Stimulated activated CD8-positive, alpha-beta memory T cell treated with anti-CD3 and anti-CD28 coated beads, Interleukin-2, amount 100 ng/mL, for 1 hour (primary cell): ENCODE measurements at places on chromosomes 12 and 14.

GRCh38 chr12:54173906-54174471 lies 14.8 kb downstream of the SMUG1 start:
- no peak for DNase-seq

DNA sequence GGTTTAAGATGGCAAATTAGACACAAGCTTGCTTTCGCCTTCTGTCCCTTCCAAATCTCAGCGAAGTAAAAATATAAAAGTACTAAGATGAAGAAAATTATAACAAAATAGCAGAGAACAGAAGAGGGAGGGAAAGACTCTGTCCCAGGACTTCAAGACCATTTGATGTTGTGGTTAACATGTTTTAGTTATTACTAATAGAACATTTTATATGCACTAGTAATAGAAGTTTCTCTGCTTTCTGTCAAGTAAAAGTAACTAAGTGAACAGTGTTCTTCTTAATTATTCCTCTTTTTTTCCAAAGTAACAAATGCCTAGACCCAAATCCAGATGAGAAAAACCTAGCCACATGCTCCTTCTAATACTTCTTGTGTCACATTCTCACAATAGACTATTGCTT lies 85.1 kb upstream of the DAAM1 start:
- DNase-seq, result no peak

DNA sequence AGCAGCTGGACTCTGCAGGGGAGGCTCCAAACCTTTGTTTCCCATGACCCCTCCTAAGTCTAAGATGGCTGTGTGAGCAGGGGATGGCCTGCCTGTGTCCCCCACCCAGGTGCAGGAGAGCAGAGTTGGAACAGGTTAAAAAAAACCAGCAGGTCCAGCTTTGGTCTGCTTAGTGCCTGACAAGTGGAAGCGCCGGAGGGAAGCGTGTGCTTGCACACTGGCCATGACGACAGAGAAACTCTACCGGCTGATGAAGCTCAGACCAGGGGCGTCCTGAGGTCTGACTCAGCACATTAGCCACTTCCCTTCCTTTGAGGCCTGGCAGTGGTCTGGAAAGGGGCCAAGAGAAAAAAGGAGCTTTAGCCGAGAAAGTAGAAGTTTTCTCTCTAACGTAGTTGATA lies 280.1 kb downstream of the VRK1 start:
- no peak for DNase-seq

DNA sequence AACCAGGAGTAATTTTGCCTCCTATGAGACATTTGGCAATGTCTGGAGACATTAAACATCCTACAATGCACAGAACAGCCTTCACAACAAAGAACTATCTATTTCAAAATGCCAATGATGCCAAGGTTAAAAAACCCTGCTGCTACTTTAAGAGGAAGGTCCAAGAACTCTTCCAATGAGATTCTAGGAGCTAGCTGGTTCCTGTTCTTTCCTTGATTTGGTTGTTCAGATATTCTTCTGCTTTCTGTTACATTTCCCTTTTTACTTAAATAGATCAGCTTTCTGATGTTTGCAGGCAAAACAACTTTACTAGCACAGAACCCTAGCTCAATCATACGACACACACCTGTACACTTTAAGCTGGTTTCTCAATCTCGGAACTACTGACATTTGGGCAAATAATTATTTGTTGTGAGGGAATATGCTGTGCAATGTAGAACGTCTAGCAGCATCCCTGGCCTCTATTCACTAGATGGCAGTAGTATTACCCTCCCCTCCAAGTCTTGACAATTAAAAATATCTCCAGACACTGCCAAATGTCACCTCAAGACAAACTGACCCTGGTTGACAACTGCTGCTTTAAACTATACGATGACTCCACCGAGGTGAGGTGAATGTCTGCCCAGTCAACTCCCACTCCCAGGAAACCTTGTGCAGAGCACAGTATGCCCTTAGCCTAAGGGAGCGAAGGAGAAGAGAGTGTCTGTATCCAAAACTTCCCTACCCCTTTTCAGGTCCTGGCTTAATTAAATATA lies 4.4 kb downstream of the BLTP3B start:
- no peak for DNase-seq

DNA sequence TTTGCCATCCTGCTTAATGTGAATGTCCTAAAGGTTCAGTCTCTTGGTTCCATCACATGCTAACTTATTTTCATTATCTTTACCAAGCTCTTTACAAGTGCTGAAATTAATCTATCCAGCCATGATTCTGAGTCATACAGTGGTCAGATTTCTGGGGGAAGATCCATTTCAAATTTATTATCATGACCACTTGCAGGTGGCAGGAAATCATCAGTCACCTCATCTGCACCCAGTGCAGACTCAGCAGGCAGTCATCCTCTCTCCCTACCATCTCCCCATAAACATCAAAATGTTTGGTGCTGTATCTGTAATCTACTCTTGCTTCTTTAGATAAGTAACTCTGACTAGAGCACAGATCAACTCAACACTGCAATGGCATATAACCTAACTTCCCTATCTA lies 23.5 kb downstream of the ATG14 start:
- DNase-seq, result no peak

GRCh38 chr14:98725191-98725590 lies 546.8 kb downstream of the BCL11B start:
- DNase-seq, result no peak

DNA sequence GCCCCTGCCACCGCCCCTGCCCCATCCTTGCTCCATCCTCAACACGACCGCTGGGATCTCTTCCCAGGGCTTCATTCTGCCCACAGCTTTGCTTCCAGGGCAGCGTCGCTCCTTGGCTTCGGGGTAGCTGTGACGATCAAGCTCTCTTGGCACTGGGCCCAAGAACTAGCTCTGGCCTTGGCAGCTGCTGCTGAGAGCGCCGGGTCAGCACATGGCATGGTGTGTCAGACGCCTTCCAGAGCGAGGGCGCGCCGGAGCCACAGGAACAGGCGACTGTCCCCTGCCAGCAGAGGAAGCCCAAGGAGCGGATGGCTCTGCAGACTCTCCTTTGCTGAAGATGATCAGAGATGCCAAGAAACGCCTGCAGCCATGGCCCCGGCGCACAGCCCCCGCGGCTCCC lies 15.9 kb downstream of the RAB35 start:
- no peak for DNase-seq

DNA sequence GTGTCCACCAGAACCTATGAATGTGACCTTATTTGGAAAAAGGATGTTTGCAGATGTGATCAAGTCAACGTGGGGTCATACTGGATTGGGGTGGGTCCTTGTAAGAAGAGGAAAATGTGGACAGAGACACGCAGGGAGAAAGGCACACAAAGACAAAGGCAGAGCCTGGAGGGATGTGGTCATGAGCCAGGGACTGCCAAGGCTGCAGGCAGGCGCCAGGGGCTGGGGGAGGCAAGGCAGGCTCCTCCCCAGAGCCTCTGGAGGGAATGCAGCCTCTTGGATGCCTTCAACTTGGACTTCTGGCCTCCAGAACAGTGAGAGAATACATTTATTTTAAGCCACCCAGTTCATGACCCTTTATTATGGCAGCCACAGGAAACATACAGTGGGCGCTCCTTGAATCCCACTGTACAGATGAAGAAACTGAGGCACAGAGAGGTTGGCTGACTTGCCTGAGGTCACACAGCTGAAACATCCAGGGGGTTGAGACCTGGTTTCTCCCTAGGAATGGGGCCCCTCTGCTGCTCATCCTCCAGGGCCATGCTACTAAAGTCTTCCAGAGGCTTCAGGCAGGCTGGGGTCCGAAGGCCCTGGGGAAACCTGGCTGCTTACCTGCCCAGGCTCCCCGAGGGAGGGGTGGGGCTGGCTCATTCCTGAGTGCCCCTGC lies 99.7 kb downstream of the RFLNA start:
- no peak for DNase-seq

DNA sequence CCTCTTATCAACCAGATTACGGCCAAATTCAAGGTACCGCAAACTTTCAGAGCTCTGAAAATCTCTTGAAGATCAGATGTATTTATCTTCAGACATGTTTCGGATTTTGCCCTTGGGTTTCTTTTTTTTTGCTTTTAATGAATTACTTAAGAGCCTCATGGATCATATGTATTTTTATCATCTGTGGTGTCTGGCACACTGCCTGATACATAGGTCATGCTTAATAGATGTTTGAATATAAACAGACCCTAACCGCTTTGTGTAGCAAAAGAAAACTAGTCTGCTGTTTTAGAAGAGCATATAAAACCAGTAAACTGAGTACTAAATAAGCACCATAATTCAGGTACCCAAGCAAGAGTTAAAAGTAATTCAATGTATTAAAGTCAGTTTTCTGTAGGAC lies 20.1 kb upstream of the TBK1 start:
- no peak for DNase-seq

DNA sequence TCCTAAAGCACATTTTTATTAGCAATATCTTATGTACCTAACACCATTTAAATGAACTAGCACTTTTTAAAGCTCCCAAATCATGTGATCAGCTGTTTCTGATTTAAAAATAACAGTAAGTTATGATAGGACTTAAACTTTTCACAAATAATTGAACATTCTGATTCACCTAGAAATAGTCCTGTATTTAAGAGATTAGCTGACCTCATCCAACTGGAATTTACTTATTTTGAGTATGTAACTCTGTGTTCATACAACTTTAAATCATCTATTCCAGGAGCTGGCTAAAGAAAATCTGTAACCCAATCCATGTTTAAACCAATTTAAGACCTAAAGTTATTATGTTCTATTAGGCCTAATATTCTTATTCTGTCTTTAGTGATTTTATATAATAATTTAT lies 184.3 kb downstream of the CCDC91 start:
- no peak for DNase-seq

- no peak for DNase-seq
These were observed 201.0 kb upstream of the AMIGO2 start for GRCh38 chr12:47280543-47281300.

- no peak for DNase-seq
These were observed 352.6 kb downstream of the VRK1 start for GRCh38 chr14:97149775-97150174.

DNA sequence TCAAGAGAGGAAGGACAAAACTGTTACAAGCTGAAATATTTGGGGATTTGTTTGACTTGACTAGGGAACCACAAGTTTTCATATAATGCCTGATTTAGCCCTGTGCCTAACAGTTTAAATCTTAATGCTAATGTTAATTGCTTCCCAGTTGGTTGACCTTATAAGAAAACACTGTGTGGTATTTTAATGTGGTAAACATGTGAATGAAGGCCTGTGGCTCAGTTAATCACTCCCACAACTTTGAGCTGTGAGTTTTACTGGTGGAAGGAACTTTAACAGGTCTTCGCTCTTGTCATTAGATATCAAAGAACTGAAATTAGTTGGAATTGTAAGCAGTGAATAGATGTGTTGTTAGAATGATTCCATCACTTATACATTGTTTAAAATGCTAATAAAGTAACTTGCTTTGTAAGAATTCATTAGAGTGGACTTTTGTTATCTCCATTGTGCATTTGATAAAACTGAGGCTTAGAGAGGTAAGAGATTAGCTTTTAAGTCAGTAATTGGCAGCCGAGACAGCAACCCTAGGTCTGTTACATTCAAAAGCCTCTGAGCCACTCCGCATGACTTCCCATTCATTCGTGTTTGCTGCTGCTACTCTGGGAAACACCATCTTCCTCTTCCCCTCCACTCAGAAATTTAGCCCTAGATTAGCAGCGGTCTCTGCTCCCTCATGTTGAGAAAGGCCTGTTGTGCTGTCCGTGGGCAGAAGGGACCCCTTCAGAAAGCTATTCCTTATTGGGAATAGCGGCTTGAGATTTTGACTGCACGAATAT lies 1.0 kb upstream of the TBK1 start:
- no peak for DNase-seq

DNA sequence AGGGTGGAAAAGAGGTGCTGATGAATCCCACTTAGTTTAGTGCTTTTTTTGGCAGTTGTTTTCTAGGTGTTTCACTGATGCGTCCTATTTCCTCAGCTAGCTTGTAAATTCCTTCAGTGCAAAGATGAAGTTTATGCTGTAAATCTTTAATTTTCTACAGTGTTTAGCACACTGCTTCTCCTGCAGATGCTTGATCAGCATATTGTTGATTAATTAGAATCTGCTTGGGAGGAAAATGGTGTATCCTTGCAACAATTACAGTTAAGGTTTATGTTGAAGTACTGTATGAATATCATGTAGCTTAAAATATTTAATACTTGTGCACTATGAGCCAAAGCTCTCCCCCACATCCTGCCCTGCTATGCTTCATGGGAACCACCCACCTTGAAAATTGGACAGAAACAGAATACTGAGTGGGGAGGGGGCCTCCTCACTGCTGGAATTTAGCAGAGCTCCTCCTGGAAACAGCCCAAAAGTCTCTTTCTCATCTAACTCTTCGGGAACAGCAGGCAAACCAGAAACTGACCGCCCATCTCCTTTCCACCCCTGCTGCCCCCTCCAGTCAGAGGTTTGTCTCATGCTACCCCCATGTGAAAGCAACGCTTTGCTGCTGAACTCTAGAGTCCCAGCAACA lies 20.3 kb upstream of the DHRS4 start:
- DNase-seq, result no peak

DNA sequence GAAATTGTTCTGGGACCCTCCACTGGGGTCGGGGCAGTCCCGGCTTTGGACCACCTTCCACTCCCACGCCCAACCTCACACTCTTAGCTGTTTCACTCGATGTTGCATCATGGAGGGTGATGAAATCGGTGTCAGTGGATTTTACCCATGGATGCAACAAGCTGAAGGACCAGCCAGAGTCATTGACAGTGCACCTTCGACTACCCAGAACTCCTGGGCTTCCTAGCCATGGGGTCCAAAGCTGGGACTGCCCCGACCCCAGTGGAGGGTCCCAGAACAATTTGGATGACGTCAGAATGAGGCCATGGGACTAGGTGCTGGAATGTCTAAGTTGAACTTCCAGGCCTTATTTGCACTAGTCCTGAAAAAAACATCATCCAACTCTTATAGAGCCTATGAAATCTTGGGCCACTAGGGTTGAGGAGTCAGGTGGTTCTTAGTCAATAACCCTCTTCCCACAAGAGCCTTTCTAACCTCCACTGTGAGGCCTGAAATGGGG lies 882 bp upstream of the IL23A start:
- no peak for DNase-seq

GRCh38 chr12:57309420-57309819 lies 58.4 kb upstream of the STAC3 start:
- no peak for DNase-seq

GRCh38 chr12:47079981-47080724 lies 394 bp upstream of the AMIGO2 start:
- DNase-seq, result no peak

DNA sequence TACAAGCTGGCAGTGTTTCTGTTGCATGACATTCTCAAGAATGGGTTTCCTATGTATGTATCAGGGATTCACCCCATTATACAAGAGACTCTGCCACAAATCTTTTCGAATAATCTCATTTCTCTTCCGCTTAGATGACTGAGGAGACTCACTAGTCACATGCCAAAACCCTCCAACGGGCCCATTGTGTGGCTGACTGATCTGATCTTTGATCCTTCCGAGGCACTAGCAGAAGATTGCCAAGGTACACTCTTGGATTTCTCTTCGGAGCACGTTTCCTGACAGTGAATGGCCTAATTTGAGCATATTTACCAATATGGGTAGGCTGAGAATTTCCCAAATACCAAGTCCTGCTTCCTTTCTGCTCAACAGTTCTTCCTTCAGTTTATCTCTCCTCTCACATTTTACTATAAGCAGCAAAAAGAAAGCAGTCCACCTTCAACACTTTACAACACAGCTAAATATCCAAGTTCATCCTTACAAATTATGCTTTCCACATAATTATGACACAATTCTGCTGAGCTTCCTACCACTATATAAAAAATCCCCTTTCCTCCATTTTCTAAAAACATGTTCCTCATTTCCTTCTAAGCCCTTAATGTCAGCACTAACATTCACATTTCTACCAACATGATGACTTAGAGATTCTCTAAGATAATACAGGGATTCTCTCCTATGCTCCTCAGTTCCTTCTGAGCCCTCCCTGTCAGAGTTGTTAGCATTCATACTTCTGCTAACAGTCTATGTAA lies 11.0 kb downstream of the PRPH start:
- no peak for DNase-seq

GRCh38 chr14:36654794-36655381 lies 6.8 kb upstream of the PAX9 start:
- DNase-seq, result no peak
